ENCODE measurements at places on chromosomes 1 and 21. TPM values are rescaled to one million over a fixed set of nuclear protein-coding genes. Genes with fewer than 3 reads are reported as not detected.

GRCh38 chr21:15823486-15824150, 93.8 kb downstream of the USP25 start:
- DNase-seq: peak; percentile 14

GRCh38 chr1:210384625-210385024, 55.9 kb downstream of the HHAT start:
- no peak for DNase-seq

Gene CDK18
- total RNA-seq: 3.6 TPM

Gene PLA2G2C
- 0.94 TPM for total RNA-seq

All from activated naive CD4-positive, alpha-beta T cell treated with anti-CD3 and anti-CD28 coated beads for 36 hours (primary cell).